ENCODE measurements at places on chromosomes 6 and 20.

GRCh38 chr20:59777331-59777725 is 156.1 kb downstream of the SYCP2 start:
- no peak for DNase-seq

GRCh38 chr20:3797592-3798372 is 1.7 kb downstream of the CDC25B start:
- DNase-seq, result peak; percentile 63

- no peak for DNase-seq
Observed at GRCh38 chr20:56187534-56188165, 60.9 kb upstream of the MC3R start.

DNA sequence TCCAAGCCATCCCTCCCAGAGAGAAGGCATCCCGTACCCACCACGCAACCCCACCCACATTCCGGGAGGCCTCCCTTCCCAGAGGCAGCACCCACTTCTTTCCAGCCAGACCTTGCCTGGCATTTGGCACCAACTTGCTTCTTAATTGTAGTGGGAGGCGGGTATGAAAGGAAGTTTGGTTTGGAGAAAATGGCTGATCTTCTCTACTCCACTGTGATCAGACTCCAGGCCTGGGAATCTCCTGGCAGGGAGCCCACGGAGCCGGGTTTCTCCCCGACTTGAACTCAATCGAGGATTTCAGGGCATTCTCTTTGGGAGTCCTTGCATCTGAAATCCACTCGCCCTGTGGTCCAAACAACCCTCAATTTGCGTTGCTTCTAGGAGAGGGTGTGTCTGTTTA is 107.1 kb downstream of the ZDHHC14 start:
- DNase-seq, result no peak

GRCh38 chr6:134322216-134322615 is 4.3 kb upstream of the SGK1 start:
- no peak for DNase-seq

DNA sequence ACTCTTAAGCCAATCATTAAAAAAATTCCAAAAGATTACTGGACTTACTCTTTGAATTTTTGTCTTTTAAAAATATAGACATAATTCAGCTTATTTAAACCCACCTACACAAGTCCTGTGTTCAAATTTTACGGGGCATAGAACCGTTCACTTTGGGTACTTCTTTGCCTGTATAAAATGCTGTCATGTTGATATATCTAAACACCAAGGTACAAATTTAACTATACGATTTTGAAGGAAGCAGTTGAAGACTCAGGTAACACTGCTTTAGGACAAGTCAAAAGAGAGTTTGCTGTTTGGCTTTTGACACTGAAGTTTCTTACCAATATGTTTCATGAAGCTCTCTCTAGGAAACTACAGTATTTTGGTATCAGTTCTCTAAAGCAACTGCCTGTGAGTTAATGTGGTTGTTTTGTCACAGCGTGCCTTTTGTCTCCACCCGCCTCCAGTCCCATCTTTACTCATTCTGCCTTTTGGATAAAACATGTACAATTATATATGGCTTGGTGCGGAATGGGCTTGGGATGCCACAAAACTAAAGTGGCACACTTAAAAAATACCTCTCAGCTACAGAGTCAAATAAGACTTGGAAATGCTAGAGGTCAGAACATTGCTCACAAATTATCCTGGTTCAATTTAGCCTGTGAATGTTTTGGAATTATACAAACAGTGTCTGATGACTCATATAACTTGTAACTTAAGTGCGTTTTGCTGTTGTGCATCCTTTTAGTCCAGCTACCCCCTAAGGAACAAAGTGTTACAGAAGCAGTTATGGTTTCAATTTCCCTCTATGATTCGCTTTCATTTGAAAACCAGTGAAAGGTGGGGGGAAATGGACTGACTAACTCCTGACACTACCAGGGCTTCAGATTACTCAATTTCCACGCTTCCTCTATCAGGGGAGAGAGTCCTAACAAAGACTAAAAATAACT is 38.7 kb downstream of the RGS17 start:
- peak; percentile 97 for DNase-seq

- DNase-seq, result peak; percentile 86
Observed at GRCh38 chr6:140871911-140872310, 1260.8 kb upstream of the GJE1 start.

- no peak for DNase-seq
Observed at GRCh38 chr20:38895098-38895949, 30.9 kb upstream of the FAM83D start.

GRCh38 chr6:114170958-114171387 is 171.8 kb downstream of the HS3ST5 start:
- DNase-seq, result no peak

- peak; percentile 65 for DNase-seq
Observed at GRCh38 chr6:54267798-54268197, 40.4 kb upstream of the TINAG start.

DNA sequence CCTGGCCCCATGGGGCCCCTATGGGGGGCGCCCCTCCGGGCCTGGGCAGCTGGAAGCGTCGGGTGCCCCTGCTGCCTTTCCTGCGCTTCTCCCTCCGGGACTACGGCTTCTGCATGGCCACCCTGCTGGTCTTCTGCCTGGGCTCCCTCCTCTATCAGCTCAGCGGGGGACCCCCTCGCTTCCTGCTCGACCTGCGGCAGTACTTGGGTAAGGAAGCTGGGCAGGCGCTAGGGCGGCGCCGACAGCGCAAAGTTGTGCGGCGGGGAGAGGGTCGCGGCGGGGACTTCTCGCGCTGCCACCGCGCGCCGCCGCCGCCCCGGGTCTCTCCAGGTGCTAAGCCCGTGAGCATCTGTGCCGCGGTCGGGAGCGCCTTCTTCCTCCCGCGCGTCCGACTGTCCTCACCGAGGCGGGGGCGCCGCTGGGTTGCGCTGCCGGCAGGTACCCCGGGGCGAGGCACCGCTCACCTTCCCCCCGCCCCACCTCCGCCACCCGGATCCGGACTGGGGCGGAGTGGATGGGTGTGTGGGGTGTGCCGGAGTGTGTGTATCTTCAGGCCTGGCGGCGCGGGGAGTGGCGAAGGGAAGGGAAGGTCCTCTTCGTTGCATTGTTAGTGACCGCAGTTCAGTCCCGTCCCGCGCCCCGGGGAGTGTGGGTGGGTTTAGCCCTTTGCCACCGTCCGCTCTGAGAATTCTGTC is 788 bp downstream of the UST start:
- DNase-seq, result peak; percentile 45

GRCh38 chr6:114364301-114364700 is 21.5 kb upstream of the HS3ST5 start:
- peak; percentile 12 for DNase-seq

DNA sequence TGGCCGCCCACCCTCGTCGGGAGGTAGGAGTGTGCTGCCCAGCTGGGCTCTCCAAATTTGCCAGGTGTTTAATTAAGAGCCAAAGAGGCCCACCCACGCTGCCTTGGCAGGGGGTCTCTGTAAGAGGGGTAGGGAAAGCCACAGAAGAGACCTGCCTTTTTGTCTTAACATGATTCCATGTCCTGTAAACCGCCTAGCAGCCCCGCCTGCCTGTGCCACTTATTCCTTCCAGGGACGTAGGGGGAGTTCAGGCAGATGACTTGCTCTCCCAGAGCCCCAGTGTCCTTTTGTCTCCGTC is 2.1 kb downstream of the FAM210B start:
- DNase-seq, result no peak

- DNase-seq, result no peak
Observed at GRCh38 chr6:161164182-161164625, 109.7 kb downstream of the AGPAT4 start.
